ENCODE measurements at places on chromosomes 16 and 17.

DNA sequence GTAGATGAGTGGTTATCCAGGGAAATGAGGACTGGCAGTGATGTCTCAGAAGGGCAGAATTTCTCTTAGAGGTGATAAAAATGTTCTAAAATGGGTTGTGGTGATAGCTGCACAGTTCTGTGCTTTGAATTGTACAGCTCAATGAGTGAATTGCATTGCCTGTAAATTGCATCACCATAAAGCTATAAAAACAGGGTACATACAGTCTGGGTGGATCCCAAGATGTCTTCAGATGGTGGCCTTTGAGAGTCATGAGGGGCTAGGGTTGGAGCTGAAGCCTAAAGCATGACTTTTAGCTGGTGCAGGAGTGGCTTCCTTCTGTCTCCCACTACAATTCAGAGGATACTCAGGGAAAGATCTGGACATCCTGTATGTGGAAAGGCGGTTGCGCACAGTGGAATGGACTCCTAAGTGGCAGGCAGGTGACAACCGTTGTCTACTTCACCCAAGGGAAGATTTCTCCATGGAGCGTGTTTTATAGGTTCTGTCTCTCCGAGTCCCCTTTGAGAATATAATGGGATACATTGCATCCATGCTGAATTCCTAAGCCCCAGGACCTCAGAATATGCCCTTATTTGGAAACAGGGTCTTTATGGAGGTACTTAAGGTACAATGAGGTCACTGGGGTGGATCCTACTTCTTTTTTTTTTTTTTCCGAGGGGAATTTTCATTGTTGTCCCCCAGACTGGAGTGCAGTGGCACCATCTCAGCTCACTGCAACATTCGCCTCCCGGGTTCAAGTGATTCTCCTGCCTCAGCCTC is 1.6 kb upstream of the IL32 start:
- no peak for DNase-seq

GRCh38 chr17:62744259-62744658 is 63.9 kb downstream of the MARCHF10 start:
- DNase-seq: no peak

GRCh38 chr16:647173-647902 is 1.8 kb upstream of the WDR90 start:
- DNase-seq: no peak

GRCh38 chr17:78921437-78921971 is 3.7 kb downstream of the TIMP2 start:
- DNase-seq: no peak

DNA sequence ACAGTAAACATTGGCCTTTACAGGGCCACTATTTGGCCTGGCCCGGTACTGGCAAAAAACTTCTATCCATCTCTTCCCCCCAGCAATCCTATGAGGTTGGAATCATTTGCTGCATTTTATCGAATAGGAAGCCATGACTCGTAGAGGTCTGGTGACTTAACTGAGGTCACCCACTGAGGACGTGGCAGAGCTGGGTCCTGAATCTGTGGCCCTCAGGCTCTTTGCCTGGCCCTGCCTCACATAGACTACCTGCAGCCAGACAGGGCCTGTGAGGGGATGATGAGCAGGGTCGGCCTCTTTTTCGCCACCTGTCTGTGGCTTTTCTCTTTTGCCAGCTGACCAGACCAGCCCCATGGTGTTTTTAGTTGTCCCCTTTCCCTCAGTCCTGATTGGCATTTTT is 1.9 kb downstream of the PPP4C start:
- no peak for DNase-seq

GRCh38 chr17:3961564-3962047 is 2.6 kb downstream of the ATP2A3 start:
- DNase-seq: peak; percentile 13

DNA sequence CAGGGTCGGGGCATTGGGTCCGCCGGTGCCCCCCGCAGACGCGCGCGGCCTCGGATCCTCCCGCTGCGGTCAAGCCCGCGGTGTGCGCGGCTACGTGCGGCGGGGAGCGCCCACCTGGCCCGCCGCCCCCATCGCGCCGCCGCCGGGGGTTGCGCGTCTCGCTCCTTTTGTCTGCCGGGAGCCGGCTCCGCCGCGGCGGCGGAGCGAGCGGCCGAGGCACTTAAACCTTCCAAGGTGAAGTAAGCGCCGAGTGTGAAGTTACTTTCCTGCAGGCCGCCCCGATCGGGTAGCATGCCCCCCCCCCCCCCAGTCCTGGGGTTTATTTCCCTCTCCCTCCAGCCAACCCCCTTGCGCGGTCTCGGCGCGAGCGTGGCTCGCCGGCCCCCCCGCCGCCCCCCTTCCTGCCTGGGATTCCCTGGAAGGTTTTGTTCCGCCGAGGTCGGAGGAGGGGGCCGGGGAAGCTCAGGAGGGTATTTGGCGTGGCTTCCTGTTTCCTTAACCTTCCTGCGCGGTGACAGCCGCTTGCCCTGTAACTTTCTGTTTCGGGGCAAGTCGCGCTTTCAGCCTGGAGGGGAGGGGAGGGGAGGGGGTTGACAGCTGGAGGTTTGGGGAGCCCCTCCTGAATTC is 56.6 kb upstream of the GSE1 start:
- peak; percentile 66 for DNase-seq

DNA sequence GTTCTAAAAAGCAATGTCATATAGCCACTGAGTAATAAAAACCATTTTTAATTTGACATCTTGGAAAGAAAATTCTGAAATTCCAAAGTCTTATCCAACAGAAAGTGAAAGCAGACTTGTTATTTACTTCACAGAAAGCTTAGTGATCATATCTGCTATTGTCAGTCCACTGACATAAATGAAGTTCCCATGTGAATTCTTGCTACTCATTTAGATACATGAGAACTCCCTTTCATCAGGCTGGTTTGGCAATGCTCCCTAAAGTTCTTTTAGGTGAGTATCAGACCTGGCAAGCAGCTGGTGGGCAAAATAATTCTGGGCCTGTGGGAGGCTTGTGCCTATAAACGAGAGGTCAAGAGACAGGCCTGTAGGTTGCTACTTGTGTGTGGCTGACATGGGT is 23.4 kb downstream of the NME2 start:
- no peak for DNase-seq

DNA sequence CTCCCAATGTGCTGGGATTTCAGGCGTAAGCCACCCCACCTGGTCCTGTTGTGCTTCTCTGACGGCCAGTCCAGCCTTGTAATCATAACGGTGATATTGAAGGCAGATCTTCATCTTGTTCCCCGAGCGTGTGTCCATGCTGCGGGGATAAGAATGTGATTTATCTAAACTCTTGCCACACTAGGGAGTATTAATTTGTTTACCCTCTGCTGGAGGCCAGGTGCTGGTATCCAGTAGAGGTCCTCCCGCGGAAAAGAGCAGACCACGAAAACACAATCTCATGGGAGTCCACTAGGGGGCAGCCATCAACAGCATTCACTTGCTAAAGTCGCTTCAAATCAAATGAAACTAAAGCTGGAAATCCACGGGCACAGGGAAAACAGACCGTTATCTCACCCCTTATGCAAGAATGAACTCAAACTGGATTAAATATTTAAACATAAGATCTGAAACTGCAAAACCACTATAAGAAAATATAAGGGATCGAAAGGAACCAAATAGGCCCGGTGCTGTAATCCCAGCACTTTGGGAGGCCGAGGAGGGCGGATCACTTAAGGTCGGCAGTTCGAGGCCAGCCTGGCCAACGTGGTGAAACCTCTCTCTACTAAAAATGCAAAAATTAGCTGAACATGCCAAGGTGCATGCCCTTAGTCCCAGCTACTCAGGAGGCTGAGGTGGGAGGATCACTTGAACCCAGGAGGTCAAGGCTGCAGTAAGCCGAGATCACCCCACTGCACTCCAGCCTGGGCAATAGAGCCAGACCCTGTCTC is 22.3 kb upstream of the RBBP6 start:
- DNase-seq: peak; percentile 75

- peak; percentile 16 for DNase-seq
Measured at GRCh38 chr16:3665508-3665907, 11.0 kb downstream of the DNASE1 start.

- peak; percentile 50 for DNase-seq
Measured at GRCh38 chr17:61389670-61390478, 9.8 kb upstream of the TBX2 start.

DNA sequence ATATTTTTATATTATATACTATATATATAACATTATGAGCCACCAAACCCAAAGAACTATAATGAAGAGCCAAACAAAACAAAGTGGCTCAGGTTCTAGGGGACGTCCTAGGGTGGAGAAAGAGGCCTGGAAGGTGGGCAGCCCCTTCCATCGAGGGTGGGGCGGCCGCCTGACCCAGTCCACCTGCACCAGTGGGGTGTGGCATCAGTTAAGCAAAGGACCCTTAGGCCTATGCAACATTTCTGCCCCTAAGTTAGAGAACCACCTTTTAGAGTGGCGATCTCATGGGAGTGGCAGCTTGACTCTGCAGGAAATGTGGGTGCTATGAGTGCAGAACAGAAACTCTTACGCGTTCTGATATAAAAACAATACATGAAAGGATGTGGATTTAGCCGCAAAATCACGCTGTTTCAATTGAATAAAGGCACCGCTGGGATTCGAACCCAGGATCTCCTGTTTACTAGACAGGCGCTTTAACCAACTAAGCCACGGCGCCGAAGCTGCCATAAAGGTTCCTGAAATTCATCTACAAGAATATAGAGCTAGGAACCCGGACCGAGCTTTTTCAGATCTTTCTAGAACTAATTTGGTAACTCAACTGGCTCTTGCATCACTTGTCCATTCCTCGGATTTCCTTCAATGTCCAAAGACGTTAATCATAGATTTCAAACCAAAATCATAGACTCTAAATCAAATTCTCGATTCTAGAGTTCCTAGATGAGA is 15.6 kb upstream of the AURKB start:
- DNase-seq: peak; percentile 73

DNA sequence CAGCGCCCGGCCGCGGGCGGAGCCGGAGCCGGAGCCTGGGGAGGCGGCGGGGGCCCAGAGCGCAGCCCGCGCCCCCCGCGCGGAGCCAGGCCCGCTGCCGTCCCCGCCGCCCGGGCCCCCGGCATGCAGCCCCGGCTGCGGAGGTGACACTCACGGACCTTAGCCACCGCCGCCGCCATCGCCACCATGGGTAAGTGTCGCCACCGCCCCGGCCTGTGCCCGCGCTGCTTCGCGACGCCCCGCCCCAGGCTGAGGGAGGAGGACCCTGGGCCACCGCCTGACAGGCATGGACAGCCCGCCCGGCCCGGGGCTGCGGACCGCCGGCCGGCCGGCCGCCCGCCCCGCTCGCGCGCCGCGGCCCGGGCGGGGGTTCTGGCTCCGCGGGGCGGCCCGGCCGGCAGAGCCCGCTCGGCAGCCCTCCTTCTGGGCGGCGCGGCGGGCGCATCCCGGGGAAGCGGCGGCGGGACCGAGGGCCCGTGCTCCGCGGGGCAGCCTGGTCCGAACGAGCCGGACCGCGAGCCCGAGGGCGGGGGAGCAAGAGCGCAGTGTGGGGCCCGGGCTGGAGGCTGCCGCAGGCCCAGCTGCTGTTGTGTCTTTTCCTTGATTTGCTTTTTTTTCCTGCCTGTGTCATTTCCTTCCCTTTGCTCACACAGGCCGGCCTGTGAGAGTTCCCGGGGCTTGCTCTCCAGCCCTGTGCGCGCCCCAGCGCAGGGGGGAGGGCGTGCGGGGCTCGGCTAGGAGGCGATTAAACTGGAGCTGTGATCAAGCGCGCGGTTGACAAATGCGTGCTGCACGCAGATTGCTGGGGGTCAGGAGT is 565 bp downstream of the MAP3K3 start:
- DNase-seq: peak; percentile 73

DNA sequence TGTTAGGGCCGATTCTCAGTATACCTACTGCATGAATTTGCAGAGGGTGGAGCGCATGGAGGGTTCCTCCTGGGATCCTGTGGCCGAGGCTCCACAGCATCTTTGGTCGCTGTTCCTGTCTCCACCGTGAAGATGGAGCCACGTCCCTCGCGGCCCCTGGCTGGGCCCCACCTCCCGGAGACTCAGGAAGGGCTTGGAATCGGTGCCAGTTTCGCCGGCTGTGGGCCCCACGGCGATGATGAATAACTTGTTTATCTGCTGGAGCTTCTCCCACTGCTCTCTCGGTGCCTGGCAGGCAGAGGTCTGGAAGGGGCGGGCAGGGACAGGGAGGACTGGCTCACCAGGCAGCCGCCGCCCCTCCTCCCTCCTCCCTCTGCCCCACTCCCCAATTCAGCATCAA is 8.1 kb downstream of the SLC5A11 start:
- no peak for DNase-seq

DNA sequence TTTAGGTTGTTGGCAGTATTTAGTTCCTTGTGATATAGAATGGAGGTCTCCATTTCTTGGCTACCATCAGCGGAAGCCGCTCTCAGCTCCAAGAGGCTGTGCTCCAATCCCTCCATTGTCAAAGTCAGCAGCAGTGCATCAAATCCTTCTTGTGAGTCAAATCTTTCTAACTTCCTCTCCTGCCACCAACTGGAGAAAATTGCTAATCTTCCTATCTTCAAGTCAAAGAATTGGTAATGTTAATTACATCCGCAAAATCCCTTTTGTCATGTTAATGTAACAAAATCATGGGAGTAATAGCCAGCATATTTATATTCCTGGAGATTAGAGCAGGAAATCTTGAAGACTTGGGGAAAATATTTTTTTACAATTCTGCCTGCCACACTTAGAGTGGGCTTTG is 436.4 kb upstream of the DYNLRB2 start:
- no peak for DNase-seq

DNA sequence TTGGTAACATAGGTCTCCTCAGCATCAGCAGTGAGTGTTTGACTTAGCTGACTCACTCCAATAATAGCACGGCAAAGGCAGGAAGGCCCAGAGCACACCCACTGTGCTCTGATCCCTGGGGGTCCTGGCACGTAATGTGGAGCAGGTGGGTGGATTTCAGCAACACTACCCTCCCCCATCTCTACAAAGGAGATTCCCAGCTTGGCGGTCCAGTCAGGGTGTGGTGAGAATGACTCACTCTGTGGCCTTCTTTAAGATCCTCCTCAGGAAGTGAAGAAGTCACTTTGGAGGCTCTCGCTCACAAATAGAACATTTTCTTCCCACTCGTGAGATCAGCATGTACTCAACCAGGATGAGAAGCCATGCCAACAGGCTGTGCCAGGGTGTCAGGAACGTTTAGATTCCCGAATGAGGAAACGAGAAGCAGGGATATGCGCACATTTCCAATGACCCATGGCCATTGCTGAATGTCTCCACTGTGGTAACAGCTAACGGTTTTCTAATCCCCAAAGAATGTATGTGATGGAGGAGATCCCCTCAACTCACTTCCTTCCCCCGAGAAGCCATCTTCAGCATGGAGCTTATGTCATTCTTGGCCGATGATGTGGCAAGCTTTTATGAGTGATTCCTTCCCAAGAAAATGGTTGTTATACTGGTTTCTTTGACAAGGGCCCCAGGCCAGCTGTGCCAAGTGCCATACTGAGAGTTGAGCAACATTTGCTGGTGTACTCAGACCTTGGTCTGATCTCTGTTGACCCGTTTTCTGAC is 365.2 kb downstream of the C16orf95 start:
- no peak for DNase-seq

GRCh38 chr17:22374741-22375140 is 682.4 kb downstream of the KCNJ18 start:
- no peak for DNase-seq

DNA sequence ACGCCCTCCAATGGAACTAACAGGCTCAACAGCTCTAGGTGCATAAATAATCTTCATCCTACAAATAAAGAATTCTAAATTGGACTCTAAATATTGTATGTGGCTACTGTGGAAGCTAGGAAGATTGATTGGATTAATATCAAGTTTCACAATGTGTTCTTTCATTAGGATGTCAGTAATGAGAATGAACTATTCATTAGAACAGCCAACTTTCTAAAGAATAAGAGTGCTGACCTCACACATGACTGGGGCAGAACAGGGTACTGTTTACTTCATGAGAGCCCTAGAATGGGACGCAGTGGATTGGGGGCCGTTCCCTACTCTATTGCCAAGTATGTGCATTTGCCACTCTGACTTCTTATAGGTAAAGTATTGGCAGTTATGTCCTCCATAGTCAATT is 528.2 kb upstream of the RBFOX1 start:
- no peak for DNase-seq

- DNase-seq: no peak
Measured at GRCh38 chr16:8756755-8757154, 40.7 kb downstream of the TMEM186 start.

Data from activated naive CD4-positive, alpha-beta T cell treated with Interleukin-2 at 50 U/mL for 16 hours (primary cell).